ENCODE measurements at places on chromosomes 4 and X. TPM values are rescaled to one million over a fixed set of nuclear protein-coding genes. Genes with fewer than 3 reads are reported as not detected.

The ZDHHC9 gene
- 16.9 TPM for total RNA-seq

The EIF4E gene
- 70.4 TPM for total RNA-seq

The HSFX3 gene
- total RNA-seq = not detected

The PNMA3 gene
- 4.5 TPM for total RNA-seq

DNA sequence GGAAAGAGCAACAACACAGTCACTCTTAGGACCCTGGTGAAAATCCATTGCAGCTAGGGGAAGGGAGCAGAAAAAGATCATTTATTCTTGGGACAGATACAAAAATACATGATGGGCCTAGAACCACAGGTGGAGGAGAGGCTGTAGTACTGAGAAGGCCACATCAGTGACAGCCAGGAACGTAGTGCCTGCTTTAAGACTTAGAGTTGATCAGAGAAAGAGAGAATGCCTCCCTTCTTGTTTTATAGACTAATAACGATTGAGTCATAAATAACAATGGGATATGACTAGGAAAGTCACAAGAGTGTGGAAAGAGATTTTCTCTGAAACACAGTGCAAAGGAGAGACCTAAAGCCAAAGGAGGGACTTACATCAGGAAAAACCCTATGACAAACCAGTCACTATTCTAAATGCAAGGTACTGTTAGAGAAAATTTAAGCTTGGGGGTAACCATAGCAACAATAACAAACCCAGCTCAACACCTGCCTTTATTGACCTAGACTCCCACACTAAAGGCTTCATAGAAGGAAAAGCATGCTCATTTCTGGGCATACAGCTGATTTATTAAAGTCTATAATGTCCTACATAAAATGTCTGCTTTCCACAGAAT is 1015.0 kb upstream of the GRID2 start:
- no peak for DNase-seq

GRCh38 chr4:41209187-41209586 is 5.2 kb downstream of the APBB2 start:
- no peak for DNase-seq

GRCh38 chr4:110290511-110290910 is 92.1 kb upstream of the ELOVL6 start:
- DNase-seq = no peak

GRCh38 chrX:148541584-148541940 is 41.1 kb downstream of the AFF2 start:
- DNase-seq = no peak

Data from heart right ventricle (tissue), 16 donors.